Ureter (tissue), 1 donor: ENCODE measurements at places on chromosomes 11 and 22. TPM values are rescaled to one million over a fixed set of nuclear protein-coding genes. Genes with fewer than 3 reads are reported as not detected.

Gene APOL4
- 34.4 TPM for total RNA-seq

Gene C11orf97
- not detected for total RNA-seq

Gene PRG3
- not detected for total RNA-seq

Gene PCNX3
- total RNA-seq: 57.6 TPM

Gene TENM4
- total RNA-seq: 2.4 TPM

Gene SNX32
- total RNA-seq: 2.6 TPM

Gene OR5M3
- not detected for total RNA-seq

Gene SAMM50
- total RNA-seq: 38.7 TPM

Gene CHRDL2
- 3.2 TPM for total RNA-seq

Gene SIPA1
- 40.3 TPM for total RNA-seq

Gene KRTAP5-10
- 2.9 TPM for total RNA-seq

Gene EED
- total RNA-seq: 26.7 TPM

Gene SLC22A25
- not detected for total RNA-seq

Gene TSPAN18
- total RNA-seq: 19.1 TPM

Gene GNG3
- not detected for total RNA-seq

Gene SPDYC
- total RNA-seq: not detected

Gene GGTLC2
- not detected for total RNA-seq

Gene OR10A2
- total RNA-seq: not detected

Gene AIP
- total RNA-seq: 46.8 TPM

Gene HPS5
- 18.1 TPM for total RNA-seq

Gene CDC42BPG
- 28.5 TPM for total RNA-seq

Gene ELMOD1
- 0.39 TPM for total RNA-seq

Gene MUC5AC
- not detected for total RNA-seq

Gene TPCN2
- total RNA-seq: 27.9 TPM

Gene SLC22A8
- not detected for total RNA-seq

Gene ACRV1
- not detected for total RNA-seq

Gene POU2AF2
- 1.2 TPM for total RNA-seq

Gene C11orf91
- 0.52 TPM for total RNA-seq

Gene MS4A10
- total RNA-seq: not detected

Gene TECTA
- total RNA-seq: 0.83 TPM
